Chondrocyte (in vitro differentiated cells): ENCODE measurements at places on chromosomes 4 and X.

- no peak for DNase-seq
These were observed 984.1 kb upstream of the GRID2 start for GRCh38 chr4:91319556-91320268.

DNA sequence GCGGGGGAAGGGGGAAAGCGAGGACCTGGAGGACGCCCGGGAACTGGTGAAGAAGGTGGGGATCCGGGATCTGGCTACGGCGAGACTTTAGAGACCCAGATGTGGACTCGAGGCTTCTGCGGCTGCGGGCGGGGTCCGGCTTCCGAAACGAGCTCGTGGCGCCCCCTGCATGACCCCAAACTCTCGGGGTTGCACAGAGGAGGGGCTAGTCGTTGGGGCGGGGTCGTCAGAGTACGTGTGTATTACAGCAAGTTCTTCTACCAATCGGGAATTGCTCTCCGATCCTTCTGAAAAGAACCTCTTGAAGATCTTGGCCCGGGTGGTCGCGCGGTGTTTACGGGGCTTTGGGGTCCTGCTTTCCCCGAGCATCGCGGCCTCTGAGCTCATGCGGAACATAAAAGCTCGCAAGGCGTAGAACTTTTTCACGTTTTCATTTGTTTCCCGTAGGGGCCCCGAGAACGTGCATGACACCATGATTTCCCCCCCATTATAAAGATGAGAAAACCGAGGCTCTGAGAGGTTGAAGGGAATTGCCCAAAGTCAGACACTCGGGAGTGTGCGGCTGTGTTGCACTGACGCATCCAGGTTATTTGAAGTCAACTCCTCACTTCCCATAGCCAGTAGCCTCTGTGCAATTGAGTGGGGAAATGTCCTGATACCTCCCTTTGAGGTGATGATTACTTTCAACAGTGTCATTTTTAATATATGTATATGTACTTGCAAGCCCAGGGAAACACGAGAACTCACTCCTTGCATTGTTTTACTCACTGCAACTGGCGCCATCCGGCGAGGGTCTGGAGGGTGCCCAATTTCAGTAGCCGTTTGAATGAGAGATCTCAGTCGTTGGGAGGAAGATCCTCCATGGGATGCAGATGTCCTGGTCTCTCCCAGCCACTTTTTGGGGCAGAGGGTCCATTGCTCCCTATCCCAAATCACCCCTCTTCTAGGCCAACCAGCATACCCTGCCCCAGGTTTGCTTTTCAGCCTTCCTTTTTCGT, at the start of gene BEND4:
Gene BEND4, minus strand, starts transcription at position 149 of the 998 bp plus-strand sequence. CDS start 512 bp downstream, outside the sequence.
- no peak for DNase-seq

DNA sequence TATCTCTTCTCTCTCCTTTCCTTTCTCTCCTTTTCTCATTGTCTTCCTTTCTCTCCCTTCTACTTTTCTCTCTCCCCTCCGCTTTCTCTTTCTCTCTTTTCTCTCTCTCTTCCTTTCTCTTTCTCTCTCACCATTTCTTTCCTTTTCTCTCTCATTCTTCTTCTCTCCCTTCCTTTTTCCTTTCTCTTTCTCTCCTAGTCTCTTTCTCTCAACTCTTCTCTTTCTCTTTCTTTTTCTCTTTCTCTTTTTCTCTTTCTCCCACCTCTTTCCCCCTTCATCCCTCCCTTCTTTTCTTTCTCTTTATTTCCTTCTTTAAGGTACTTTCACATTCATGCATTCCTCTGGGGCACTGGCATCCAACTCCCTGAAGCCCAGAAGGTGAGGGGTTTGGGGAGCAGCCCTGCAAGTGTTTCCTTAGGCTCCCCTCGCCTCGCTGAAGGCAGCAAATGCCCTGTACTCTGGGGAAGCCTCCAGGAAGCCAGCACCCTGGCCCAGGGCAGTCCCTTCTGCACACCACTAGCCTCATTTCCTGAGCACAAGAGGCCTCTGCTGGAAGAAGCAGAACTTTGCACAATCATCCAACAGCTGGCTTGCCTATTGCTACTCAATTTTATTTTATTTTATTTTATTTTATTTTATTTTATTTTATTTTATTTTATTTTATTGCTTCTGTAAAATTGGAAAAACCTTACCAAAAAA, 124.2 kb downstream of the NFKB1 start:
- no peak for DNase-seq

- DNase-seq: no peak
These were observed 44.5 kb upstream of the SLC4A4 start for GRCh38 chr4:71294301-71294700.

GRCh38 chr4:153181293-153181692, 22.9 kb upstream of the TRIM2 start:
- DNase-seq: no peak

- no peak for DNase-seq
These were observed 288.5 kb upstream of the ZCCHC13 start for GRCh38 chrX:74015379-74016019.

DNA sequence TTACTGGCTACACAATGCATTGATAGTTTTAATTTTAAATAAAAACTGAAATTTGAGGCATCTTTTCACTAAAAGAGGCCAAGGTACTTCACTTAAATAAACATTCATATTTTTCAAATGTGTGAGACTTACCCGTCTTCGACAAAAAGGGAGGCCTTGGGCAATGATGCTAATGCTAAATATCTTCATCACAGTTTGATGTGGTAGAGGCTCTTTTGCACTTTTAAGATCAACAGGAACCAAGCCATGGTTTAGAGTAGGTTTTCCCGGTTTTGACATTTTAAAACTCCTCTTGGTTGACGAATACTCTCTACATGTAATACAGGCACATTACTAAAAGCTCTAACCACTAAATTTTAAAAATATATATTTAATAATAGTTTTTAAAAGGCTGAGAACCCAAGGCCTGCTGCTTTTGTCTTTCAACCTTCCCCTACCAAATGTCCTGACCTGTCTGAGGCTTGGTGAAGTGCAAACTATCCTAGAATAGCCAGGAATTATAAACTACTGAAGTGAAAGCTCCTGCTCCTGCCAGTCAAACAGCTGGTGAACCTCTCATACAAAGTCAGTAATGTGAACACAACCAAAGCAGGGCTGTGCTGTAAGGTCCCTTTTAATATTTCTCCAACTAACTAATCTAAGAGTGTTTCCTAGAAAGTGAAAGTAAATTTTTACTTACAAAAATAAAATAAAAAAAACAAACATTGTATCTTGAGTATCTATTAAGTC, 153.7 kb downstream of the FBXW7 start:
- no peak for DNase-seq

DNA sequence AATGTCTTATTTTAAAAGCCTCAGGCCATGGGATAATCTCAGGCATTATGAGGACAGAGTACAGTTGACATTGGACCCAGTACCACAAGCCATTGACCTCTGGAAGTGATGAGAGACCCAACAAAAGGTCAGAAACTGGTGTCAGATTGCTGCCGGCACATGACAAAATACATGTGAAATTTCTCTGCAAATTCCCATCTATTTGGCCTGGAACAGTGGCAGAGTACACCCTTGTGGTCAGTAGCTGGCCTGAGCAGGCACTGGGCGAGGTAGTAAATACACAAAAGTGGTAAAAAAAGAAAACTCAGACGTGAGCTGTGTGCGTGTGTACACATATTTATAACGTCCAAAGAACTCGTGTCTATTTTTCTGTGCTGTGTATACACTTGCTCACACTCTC, 155.5 kb downstream of the DHX15 start:
- no peak for DNase-seq

DNA sequence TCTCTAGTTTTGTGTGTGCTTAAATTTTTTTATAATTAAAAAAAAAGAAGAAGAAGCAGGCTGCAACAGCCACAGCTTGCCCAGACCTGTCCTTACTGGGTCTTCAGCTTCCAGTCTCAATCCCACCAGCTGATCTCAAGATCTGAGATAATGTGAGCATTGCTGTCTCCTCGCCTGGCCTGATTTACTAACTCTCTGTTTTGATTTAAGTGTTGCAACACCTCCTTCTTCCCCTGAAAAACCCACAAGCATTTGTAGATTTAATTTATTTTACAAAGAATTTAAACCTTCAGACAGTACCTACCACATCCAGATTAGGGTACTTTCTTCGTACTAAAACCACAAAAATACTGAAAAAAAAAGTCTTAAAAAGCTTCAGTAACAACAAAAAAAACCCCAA, 38.0 kb downstream of the FAM241A start:
- no peak for DNase-seq

DNA sequence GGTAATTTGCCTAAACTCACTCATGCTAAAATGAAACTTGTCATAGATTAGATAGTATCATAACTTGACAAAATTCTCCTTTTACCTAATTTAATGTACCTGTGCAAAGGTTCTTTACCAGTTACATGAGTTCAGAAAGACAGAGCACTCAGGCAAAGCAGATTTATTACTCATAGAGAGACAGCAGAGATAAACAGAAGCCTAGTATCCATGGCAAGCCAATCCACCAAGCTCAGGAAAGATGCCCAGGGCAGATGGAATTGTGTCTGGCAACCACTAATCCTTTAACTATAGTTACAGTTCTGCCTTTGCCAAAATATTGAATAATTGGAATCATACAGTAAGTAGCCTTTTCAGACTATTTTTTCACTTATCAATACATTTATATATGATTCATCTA, 826.2 kb downstream of the TECRL start:
- DNase-seq: no peak

- DNase-seq: no peak
These were observed 49.9 kb upstream of the MND1 start for GRCh38 chr4:153294631-153295030.

DNA sequence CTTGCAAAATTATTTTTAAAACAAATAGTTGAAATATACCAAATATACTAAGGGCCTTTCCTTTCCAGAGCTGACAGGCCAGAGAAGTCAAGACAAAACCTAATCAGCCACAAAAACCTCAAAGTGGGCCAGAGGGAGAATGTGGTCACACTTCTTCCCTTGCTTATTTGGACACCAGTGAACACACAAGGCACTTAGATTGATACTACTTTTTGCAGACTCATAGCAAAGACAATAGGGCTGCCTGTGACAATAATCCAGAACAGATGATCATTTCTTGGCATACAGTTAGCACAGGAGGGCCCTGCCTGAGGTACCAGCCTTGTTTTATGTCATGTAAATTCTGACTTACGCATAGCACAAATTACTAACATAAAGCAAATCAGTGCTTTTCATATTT, 215.7 kb upstream of the NEIL3 start:
- DNase-seq: no peak

GRCh38 chr4:54363037-54363436, 133.9 kb downstream of the PDGFRA start:
- no peak for DNase-seq

GRCh38 chrX:50684871-50685270, 129.1 kb downstream of the SHROOM4 start:
- no peak for DNase-seq

- DNase-seq: no peak
These were observed 2002.5 kb upstream of the TENM3 start for GRCh38 chr4:180240670-180241069.

- DNase-seq: no peak
These were observed 115.6 kb downstream of the C4orf51 start for GRCh38 chr4:145795521-145795920.

DNA sequence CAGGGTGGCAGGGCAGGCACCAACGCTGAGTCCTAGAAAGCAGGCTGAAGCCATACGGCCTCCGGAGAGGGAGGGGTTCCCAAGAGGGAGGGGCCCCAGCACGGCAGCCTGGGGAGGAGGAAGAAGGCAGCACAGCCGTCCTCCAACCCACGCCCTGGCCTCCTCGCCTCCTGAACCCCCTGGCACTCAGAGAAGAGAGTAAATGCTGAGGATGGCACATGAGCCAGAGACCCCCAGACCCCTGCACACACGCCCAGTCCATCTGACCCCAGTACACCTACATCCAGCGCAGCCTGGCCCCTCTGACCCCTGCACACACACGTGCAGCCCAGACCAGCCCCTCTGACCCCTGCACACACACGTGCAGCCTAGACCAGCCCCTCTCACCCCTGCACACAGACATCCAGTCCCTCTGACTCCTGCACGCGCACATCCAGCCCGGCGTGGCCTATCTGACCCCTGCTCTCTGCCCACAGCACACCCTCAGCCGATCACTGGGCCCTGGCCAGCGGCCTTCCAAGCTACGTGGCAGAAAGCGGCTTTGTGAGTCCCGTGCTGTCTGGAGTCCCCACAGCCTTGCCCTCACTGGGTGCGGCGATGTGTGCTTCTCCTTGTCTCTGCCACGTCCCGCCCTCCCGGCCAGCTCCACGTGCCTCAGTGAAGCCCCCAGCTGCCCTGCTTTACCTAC, 18.5 kb downstream of the ATP5ME start:
- DNase-seq: peak; percentile 88

DNA sequence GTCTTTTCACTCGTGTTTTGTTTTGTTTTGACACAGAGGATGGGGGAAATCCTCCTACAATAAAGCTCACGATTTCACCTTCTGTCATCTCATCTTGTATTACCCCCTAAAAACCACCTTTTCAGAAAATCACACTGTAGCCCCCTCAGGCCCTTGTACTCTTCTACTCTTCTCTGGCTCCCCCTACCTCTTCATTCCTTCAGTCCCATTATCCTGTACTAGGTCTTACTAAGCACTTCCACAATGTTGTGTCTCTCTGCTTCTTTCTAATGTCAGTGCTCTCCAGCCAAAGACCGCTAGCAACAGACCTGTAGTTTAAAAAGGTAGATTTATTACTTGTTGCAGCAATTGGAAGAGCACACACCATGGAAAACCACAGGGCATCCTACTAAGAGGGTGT, 30.0 kb upstream of the RNF128 start:
- no peak for DNase-seq

- DNase-seq: no peak
These were observed 64.1 kb upstream of the LAS1L start for GRCh38 chrX:65598559-65599147.

GRCh38 chr4:13523105-13523477, 21.2 kb downstream of the NKX3-2 start:
- DNase-seq: no peak

GRCh38 chrX:18390941-18391538, 34.4 kb upstream of the CDKL5 start:
- DNase-seq: no peak

DNA sequence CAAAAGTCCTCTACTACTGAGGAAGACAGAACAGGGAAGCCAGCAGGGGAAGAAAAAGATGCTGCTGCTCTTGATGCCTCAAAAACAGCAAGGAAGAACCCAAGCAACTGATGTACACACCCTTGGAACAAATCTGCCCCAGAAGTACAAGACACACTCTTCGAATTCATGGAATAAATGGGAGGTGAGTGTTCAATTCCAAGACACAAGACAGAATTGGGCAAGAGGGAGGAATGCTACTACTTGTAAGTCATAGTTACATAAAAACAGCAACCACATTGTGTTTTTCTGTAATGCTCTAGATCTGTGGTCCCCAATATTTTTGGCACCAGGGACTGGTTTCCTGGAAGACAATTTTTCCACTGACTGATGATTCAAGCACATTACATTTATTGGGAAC, 58.0 kb upstream of the H2AZ1 start:
- no peak for DNase-seq

GRCh38 chrX:16022580-16023200, 100.7 kb upstream of the GRPR start:
- DNase-seq: no peak

DNA sequence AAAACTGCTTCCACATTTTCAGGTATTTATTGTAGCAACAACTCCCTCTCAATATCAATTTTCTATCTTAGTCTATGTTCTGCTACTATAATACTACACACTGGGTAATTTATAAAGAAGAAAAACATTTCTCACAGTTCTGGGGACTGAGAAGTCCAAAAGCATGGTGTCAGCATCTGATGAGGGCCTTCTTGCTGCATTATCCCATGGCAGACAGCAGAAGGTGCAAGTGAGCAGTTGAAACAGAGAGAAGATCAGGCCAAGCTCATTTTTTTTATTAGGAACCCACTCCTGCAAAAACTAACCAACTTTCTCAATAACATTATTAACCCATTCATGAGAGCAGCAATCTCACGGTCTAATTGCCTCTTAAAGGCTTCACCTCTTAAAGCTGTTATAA, 376.0 kb downstream of the RAB28 start:
- DNase-seq: no peak

- no peak for DNase-seq
These were observed 427.9 kb upstream of the SLIT2 start for GRCh38 chr4:19823781-19824180.
